ENCODE measurements at places on chromosomes 12 and 14.
A peak's percentile ranks its signal among the peaks of the same experiment; 100 is the strongest.

- no peak for DNase-seq
Measured at GRCh38 chr12:88206601-88207000, 64.5 kb downstream of the TMTC3 start.

- no peak for DNase-seq
Measured at GRCh38 chr14:24634158-24634557, at the start of gene GZMB. TSS of gene GZMB (minus strand) at chr14:24634190. CDS start at chr14:24634160, 30 bp downstream.

- no peak for DNase-seq
Measured at GRCh38 chr12:2101771-2102170, 49.0 kb downstream of the CACNA1C start.

GRCh38 chr14:72737560-72737943 is 156.3 kb downstream of the DPF3 start:
- no peak for DNase-seq

GRCh38 chr12:15996254-15996653 is 85.1 kb downstream of the DERA start:
- peak; percentile 2 for DNase-seq

DNA sequence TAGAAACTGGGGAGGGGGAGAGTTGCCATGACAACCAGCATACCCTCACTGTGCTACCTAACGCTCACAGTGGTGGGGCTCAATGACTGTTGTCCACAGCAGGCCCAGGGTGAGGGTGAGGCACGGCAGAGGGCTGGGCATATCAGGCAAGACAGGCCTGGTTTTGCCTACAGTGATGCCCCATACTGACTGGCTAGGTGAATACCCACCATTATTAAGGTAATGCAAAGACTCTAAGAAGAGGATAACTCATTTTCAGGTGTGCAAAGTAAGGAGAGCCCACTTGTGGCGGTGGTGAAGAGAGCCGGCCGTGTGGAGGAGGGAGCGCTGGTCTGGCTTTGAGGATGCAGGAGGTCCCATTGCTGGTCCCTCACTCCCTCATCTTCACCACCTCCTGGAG is 422.3 kb downstream of the FUT8 start:
- no peak for DNase-seq

DNA sequence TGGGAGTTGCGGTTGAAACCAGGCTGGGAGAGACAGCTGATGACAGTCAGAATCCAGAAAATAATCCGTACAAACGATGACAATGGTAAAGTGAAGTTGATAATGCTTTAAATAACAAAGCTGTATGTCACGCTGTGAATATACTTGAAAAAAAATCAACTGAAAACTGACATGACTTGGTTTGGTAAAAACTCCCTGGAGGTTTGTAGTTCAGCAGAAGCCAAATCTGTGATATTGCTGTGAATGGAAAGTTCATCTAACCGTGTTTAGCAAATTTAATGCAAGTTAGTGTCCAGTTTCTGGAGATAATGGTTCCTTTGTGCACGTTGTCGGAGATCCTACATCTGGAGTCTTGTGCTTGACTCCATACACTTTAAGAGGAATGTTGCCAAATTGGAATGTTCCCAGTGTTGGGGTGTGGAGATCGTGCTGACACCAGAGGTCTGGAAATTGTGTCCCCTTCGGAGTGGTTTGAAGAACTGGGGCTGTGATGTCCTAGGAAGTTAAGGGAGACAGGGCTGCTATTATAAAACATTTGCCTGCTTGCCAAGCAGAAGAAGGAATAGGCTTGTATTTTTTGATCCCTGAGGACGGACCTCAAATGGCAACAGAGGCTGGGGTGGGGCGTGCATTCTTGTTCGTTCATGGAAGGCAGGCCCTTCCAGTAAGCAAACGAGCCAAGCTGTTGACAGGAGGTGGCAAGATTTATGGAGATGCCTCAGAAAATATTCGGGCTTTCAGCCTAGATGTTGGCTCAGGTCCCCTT is 30.6 kb downstream of the PPFIBP1 start:
- DNase-seq = no peak

GRCh38 chr14:68016255-68016914 is 196.8 kb downstream of the RAD51B start:
- no peak for DNase-seq

DNA sequence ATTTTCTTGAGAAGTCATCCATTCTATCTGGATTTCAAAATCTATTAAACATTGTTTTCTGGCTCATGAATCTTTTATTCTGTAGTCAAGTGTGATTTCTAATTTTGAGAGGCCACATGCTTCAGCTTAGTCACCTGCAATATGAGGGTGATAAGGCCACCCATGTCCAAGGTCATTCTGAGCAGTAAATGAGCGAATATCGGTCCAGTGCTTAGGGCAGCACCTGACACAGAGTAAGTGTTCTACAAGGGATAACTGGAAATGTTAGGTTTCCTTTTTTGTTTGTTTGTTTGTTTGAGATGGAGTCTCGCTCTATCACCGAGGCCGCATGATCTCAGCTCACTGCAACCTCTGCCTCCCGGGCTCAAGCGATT is 34.2 kb downstream of the AACS start:
- DNase-seq = no peak

Measured in Jurkat, Clone E6-1 (cell line).